ENCODE measurements at places on chromosomes 12 and 14.

GRCh38 chr14:35341751-35342488, 49.7 kb downstream of the PSMA6 start:
- DNase-seq = no peak

DNA sequence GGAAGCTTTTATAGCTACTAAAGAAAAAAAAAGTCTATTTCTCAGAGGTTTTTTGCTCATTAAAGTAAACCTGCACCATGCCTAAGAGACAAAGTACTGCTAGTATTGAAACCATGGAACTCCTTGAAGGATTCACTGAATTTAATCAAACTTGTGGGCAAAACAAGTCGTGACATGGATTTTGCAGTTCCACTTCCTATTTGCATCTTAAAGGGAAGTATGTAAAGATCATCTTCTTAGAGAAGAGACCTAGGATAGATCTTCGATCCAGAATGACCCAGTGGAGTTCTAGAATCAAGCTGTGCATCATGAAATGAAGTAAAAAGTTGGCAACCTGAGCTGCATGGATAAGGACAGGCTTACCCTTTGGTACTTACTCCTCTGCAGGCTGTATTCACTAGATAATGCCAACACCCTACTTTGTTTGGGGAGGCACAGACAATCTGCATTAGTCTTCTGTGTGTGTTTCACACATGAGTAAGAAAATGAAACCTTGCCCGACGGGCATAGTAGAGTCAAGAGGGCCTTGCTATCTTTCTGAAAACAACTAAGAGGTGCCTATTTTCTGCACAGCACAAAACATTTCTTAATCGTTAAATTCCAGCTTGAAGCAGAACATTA, 1.9 kb downstream of the GNG2 start:
- no peak for DNase-seq

DNA sequence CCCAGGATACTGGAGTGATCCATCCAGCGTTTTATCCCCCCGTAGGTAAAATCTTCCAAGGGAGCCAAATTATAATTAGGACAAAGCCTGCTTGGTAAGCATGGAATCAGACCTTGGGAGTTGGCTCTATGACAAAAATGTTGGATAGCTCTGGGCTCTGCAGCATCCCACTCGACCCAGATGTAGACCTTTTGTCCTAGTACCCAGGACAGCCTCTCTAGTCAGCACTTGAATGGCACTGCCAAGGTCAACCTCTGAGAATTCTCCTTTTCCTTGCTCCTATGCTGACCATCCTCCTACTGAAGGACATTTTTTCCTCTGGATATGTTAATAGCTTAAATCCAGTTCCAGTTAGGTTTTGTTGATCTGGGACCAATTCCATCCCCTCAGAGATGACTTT, 104.7 kb upstream of the SLC35F4 start:
- DNase-seq = no peak

GRCh38 chr14:100281286-100282082, 24.8 kb downstream of the SLC25A29 start:
- no peak for DNase-seq

GRCh38 chr12:54054742-54055194, 1.1 kb downstream of the HOXC4 start:
- DNase-seq = no peak

- DNase-seq = no peak
Measured at GRCh38 chr14:50059763-50060616, 56.4 kb downstream of the VCPKMT start.

DNA sequence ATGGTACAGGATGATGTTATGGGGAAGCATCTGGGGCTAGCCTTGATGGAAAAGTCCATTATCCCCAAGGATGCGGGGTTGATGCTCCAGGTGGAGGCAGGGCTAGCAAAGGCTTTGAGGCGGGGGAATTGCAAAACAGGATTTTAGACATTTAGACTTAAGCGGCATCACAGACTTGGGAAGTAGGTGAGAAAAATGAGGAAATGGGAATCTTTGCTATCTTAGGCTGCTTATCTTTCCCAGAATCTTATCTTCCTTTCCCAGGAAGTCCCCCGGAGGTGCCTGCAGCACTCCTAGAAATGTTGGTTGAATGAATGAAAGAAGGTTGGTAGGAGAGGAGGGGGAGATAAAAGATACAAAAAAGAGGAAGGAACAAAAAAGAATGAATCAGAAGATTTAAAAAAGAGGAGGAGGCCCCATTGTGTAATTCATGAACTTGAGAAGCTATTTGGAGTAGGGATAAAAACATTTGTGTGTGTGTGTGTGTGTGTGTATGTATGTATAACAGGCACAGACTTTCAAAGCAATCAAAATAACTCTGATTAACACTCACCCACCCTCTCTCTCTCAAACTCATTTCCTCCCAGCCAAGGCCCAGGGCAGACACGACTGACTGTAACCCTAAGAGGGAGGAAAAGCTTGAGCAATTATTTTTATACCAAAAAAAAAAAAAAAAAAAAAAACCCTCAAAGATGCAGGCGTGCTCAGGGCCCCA, 62.5 kb upstream of the TBX3 start:
- no peak for DNase-seq

GRCh38 chr12:115632308-115632707, 645.2 kb downstream of the MED13L start:
- no peak for DNase-seq

- DNase-seq = no peak
Measured at GRCh38 chr12:80441921-80442320, 2.1 kb upstream of the PTPRQ start.

DNA sequence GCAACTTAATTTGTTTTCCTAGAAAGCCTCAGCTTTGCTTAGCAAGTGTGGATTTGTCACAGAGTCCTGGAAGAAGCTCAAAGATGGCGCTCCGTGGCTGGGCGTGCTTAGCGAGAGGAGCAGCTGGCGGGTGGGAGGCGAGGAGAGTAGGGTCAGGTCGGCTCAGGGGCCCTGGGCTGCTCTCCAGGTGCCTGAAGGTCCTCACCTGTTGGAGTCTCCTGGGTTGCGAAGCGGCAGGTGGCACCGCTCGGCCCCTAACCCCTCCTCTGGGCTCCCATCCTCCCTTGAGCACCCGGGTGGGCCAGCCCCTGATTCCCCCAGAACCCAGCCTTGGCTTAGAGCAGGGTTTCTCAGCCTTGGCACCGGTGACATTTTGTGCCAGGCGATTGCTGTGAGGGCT, 25.1 kb downstream of the LRTM2 start:
- DNase-seq = no peak

DNA sequence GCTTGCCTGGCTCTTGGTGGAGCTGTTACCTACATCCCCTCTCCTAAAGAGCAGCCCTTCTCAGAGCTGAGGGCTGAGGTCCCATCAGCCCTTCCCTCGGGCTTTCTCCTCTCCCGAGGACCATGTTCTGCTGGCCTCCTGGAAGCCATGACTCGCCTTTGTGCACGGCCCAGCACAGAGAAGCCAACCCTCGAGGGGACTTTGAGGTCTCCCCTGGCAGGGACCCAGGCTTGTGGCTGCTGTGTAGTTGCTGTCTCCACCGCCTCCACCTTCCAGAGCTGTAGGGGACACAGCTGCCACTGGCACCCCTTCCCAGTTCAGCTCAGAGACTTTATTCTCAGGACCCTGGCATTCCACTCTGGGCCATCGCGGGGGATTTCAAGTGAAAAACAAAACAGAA, 22.9 kb upstream of the CCND2 start:
- DNase-seq = no peak

All from 8988T (cell line).